Activated CD4-positive, CD25-positive, alpha-beta regulatory T cell treated with anti-CD3 and anti-CD28 coated beads, Interleukin-2, amount 50 U/mL, for 16 hours (primary cell): ENCODE measurements at places on chromosomes 12 and 14.
A peak's percentile ranks its signal among the peaks of the same experiment; 100 is the strongest.

DNA sequence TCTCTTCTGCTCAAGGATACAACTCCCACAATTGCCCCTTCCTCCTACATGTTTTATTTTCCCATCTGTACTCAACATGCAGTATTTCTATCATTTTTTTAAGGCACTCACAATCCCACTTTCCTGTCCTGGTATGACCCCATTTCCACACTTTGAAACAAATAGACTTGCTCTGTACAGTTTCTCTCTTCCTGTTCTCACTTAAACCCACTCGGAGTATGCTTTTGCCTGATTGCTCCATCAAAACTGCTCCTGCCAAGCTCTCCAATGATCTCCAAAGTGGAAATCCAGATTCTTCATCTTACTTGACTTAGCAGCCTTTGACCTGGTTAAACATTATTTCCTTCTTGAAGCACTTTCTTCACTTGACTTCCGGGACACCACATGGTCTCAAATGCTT lies 384.5 kb downstream of the SEC23A start:
- no peak for DNase-seq

DNA sequence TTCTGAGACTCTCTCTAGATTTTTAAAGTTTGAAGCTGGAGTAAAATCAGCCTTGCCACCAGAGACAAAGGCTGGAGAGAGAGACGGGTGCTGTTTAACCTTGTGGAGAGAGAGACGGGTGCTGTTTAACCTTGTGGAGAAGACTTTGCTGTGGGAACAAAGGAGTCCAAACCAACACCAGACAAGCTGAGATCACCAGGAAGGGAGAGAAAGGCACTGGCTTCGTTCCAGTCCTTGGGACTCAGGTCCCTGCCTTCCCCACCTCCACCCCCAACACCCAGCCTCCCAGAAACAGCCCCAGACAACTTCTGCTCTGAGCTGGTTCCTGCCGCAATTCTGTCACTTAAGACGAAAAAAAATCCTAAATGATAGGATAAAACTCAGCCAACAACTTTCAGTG lies 1389.3 kb downstream of the AACS start:
- DNase-seq, result no peak

DNA sequence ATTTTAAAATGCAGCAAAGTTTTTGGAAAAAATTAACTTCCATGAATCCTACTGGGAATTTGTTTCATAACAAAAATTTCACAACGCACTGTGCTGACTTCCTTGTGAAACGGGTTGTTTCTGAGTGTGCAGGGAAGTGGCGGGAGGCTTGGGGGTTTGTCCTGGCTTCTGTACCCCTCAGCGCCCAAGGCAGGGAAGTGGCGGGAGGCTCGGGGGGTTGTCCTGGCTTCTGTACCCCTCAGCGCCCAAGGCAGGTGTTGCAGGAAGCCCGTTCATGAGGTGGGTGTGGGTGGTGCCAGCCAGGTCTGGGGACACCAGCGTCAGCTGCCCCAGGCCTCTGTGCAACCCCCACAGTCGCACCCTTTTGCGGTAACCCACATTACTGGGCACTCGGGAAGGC lies 25.1 kb downstream of the ADGRD1 start:
- no peak for DNase-seq

GRCh38 chr12:121801595-121802484 lies 2.0 kb upstream of the SETD1B start:
- DNase-seq, result peak; percentile 28

DNA sequence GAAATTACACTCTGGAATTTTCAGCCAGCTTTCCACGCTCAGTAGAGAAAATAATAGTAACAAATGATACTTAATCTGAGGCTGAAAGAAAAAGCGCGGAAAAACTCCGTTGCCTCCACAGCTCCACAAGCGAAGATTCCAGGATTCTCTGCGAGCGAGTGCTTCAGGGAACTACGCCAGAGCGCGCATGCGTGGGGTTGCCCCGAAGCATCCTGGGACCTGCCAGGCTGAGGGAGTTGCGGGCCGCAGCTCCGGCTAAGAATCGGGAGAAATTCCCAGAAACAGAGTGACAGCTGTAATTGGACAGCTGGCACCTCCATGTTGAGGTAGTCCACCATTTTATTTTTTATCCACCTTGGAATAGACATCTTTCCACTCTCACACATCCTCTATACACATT lies 12.0 kb upstream of the TTC5 start:
- DNase-seq, result no peak

DNA sequence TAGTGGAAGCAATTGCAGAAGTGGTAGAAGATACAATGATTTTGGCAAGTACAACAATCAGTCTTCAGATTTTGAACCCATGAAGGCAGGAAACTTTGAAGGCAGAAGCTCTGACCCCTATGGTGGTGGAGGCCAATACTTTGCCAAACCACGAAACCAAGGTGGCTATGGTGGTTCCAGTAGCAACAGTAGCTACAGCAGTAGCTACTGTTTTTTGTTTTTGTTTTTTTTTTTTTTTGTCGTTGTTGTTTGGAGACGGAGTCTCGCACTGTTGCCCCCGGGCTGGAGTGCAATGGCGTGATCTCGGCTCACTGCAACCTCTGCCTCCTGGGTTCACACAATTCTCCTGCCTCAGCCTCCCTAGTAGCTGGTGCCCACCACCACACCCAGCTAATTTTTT lies 47.4 kb downstream of the IFNG-AS1 start:
- DNase-seq, result no peak

DNA sequence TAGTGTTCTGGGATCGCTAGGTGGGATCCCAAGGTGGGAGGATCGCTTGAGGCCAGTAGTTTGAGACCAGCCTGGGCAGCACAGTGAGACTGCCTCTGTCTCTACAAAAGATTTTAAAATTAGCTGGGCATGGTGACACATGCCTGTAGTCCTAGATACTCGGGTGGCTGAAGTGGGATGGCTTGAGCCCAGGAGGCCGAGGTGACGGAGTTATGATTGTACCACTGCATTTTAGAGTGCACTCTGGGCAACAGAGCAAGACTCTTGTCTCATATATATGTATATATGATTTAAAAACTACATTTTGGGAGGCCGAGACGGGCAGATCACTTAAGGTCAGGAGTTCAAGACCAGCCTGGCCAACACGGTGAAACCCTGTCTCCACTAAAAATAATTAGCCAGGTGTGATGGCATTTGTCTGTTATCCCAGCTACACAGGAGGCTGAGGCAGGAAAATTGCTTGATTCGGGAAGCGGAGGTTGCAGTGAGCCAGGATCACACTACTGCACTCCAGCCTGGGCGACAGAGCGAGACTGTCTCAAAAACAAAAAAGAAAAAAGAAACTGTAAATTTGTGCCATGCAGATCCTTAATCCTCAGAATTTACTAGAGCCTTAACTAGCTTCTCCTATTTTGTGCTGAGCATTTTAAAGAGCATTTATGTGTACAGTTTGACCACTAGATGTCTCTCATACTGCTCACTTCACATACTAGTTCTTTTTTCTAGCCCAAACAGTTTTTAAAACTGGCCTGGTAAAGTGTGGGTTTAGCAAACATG lies 114.8 kb downstream of the MON2 start:
- DNase-seq, result no peak

GRCh38 chr14:69270795-69271708 lies 11.1 kb downstream of the GALNT16 start:
- DNase-seq, result no peak

DNA sequence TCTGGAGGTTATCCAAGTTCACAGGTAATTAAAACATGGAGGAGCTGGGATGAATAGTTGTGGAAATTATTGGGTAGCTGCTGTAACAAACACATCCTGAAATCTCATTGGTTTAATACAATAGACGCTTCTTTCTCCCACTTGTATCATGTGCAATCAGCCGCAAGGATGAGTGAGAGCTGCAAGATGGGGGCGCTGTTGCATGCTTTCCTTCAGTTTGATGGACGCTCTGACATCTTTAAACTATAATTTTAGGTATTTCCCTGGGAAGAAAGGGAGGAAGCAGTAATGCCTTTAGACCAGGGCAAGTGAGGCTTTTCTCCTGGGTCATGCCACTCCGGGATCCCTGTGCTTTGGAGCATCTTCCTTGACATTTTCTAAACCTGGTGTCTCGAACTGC lies 178.7 kb downstream of the PAWR start:
- DNase-seq, result no peak

DNA sequence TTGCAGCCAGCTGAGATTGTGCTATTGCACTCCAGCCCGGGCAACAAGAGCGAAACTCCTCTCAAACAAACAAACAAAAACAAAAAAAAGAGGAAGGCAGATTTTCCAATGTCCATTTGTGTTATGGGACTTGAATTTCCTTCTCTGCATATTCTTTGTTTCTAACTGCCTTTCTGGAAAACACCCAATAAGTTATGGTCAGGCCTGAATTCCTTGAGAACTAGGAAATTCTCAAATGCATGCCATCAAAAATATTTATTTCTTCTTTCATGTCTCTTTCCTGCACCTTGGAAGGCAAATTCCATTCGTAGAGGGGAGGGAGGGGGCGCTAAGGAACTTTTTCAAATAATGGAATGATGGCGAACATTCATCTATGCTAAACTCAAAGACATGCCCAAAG lies 117.6 kb upstream of the TMCC3 start:
- DNase-seq, result no peak

GRCh38 chr14:96053600-96054381 lies 14.6 kb downstream of the C14orf132 start:
- DNase-seq, result no peak

DNA sequence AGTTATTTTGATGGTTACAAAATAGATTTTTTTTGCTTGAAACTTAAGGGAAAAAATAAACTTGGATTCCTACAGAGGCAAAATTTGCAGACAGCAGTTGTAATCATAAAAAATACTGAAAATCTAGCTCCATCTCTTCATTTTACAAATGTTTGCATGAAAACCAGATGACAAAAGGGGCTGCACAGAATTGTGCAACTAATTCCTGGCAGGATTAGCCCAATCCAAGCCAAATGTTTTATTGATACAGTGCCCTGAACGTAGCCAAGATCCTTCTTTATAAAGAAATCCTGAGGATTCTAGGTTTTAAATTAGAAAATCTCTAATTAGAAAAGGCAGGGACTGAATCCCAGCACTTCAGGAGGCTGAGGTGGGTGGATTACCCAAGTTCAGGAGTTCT lies 356.4 kb upstream of the SEL1L start:
- DNase-seq, result no peak
